ENCODE measurements at places on chromosomes 16 and 17.

GRCh38 chr16:85898521-85899442 lies at the start of gene IRF8:
IRF8 (plus strand) TSS chr16:85899162; CDS start chr16:85903016, 3,854 bp downstream.
- DNase-seq, result peak; percentile 25

DNA sequence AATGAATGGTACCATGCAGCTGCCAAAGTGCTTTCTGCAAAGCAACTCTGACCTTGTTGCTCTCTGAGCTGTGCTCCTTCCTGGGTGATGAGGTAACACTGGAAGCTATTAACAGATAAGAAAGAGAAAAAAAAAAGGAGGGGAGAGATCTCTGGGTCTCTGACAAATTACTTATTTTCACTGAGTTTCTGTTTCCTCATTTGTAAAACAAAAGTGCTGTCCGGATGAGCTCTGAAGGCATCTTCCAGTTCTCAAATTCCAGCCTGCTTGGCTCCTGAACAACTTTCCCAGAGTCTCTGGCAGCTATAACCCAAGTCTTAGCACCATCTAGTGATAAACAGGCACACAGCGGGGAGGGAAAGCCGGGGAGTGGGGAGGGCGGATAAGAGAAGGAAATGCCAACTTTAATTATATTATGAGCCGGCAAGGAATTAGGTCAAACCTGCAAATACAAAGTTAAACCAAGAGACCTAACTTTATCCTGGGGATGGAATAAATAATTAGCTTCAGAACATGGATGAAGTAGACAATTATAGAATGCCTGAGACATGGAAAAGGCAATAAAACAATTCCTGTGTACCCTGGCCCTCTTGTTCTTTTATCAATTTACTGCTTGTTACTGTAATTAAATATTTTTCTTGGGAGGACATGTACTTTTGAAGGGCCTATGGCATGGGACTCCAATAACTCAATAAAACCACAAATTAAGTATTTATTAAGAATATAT lies 61.3 kb upstream of the KIFC3 start:
- DNase-seq, result no peak

- DNase-seq, result no peak
Measured at GRCh38 chr17:12472252-12473173, 193.2 kb upstream of the MYOCD start.

DNA sequence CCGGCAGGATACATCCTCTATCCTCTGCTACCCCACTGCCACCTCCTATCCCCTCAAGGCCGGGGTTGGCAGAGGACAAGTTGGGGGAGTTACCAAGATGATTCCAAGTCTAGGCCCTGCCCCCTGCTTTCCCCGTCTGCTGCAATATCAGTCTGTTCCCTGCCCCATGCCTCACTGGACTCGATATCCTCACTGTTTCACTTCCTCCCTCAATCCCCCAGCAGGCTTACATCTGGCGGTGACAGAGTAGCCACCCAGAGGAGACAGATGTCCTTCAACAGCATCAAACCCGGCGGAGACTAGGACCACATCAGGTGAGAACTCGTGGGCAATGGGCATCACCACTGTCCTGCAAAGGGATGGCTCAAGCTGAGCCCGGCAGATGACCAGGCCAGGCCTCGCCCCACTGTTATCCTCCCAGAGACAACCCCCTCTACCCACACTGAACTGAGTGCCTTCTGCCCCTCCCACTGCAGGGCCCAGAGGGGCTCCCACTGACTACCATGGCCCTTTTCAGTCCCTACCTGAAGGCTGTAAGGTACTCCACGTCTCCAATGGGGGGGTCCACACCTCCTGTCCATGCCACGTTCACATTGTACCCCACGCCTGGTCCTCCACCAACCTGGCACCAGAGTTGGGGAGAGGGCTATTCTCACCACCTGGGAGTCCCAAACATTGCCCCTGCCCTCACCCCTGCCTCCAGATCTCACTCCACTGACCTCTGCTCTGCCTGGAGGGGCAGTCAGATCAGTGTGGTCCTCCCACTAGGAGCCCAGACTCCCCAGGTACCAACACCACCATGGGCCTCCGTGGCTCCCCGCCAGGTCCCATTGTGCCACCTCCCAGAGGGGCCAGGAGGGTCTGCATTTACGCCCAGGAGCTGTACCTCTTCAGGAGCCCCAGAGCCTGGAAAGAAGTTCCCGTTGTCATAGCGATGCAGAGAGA lies 9.6 kb downstream of the G6PC3 start:
- DNase-seq, result no peak

DNA sequence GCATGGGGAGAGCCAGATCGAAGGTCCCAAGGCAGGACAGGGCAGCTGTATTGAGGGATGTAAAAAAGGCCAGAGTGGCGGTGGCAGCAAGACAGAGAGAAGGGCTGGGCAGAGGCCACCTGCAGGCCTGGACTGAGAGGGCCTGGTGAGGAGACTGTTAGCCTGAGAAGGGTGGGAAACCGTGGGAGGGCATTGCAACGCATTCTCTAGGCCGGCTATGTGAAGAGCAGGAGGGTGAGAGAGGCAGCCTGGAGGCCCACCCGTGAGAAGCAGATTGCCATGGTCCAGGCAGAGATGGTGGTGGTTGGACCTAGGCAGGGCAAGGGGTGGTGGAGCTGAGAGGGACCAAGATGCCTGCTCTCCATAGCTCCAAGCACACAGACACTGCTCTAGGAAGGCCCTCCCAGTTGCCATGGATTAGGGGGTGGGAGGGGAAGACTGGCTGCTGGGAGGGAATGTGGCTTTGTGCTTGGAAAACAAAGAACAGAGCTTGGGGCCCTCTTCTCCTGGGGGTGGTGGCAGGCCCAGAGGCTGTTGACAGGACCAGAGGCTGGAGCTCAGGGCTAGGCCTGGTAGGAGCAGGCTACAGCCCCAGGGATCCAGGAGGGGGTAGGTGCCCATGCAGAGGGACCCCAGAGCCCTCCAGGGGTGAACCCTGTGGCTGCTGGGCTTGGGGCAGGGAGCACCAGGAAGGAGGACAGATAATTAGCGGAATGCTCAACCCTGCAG lies 12.4 kb upstream of the TCAP start:
- DNase-seq, result no peak

Measured in NCI-H1105 (cell line).